ENCODE measurements at places on chromosomes 2 and 18.

GRCh38 chr2:100513650-100514049 lies 43.4 kb downstream of the NMS start:
- DNase-seq: no peak

- DNase-seq: no peak
These were observed at the start of gene MSTN for GRCh38 chr2:190062601-190063000. MSTN (minus strand) TSS chr2:190062729; CDS start chr2:190062596, 133 bp downstream.

DNA sequence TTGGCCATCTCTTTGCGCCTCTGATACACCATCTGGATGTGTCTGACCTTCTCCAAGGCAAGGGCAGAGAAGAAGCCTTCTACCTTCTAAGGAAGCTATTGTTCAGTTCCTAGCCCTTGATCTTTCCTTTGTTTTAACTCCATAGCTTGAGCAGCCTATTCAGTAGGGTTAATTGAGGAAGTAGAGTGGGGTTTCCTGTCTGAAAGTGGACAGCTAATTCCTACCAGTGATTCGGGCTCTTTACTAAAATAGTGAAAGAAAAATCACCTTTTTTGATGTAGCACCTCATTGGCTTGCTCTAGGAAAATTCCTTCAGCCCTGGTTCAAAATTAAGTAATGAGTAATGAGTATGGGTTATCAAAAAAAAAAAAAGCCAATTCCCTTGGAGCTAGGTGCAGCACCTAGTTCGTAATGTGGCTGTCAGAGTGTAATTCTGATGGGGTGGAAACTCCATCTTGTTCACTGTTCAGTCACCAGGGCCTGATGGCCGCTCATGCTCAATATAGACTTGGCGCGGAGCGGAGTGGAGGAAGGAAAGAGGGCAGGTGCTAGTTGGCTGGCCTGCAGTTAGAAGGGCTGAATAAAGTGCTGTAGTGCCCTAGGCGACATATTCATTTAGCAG lies 2.9 kb upstream of the MGAT5 start:
- no peak for DNase-seq

DNA sequence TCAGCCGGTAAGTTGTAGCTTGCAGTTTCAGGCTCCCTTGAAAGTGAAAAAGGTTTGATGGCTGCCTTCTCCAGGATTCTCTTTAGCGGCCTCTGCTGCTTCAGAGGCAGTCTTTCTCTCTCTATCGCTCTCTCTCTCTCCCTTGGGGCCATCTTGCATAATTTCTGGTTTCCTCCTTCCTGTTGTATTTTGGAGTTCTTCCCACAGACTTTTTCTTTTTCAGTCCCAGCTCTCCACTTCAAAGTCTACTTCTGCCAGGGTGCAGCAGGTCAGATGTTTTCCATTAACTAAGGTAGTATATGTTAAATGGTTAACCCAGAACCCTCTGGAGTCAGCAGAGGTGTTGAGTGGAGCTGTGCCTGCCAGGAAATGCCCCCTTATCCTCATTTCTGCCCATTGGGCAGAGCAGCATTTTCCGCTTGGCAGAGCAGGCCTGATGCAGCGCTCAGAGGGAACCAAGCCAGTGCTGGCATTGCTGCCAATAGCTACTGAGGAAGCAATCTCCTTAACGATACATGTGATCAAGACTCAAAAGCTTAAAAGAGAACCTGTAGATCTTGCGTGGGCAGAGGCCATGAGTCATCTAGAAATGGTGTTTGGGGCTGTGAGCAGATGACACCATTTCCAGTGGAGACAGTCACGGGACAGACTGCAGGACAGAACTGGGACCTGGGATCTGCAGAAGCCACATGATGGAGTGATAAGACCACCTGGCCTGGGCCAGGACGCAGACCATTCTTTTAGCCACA lies 20.8 kb downstream of the DBI start:
- no peak for DNase-seq

DNA sequence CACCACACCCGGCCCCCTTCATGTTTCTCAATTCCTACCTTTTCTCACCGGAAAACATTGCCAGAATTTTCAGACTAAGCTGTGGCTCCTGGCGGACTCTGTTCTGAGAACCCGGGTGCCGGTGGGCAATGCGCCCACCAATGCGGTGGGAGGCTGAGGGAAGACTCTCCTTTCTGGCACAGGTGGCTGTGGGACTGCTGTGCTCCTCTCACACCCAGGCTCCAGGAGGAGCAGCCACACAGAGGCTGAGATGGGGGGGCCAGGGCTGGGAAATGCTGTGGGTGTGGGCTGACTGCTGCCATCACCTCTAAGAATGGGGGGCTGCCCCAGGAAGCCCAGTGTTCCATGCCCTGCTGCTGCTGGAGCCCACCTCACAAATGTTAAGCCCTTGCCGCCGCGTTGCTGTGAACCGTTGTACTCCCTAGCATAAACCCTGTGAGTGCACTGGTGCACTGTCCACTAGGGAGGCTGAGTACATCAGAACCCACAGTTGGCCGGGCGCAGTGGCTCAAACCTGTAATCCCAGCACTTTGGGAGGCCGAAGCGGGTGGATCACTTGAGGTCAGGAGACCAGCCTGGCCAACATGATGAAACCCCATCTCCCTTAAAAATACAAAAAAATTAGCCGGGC lies 152.6 kb downstream of the LDLRAD4 start:
- DNase-seq: no peak

- no peak for DNase-seq
These were observed 159.7 kb upstream of the CDH20 start for GRCh38 chr18:61173554-61173953.
